ENCODE measurements at places on chromosomes 13 and 19.

DNA sequence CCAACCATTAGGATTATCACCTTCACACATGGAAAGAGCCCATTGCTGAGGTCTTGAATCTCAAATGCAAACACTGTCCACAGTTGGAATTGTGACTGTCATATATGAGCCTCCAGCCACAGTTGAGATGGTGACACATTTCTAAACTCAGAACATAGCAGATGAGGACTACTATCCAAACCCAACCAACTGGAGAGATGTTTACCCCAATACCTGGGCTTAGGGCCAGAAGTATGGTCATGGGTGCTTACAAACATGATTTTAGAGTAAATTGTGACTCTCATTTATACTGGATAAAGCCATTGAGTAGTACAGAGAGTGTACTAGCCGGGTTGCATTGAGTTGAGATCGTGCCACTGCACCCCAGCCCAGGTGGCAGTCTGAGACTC is 14.0 kb upstream of the ZNF681 start:
- no peak for DNase-seq

DNA sequence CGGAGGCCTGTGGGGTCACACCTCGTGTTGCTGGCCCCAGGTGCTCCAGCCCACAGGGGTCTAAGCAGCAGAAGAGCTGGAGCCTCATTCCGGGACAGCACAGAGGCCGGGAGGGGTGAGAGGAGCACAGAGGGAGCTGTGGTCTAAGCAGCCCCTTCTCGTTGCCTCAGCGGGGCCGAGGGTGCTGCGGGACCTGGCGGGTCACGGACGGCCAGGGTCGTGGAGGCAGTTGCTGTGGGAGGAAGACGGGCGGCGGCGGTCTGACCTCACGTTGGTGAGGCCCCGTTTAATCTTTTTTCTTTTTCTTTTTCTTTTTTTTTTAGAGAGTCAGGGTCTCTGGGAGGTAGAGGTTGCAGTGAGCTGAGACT is 21.7 kb downstream of the PIAS4 start:
- DNase-seq, result no peak

GRCh38 chr13:74324338-74324737 is 190.1 kb upstream of the KLF12 start:
- DNase-seq, result no peak

DNA sequence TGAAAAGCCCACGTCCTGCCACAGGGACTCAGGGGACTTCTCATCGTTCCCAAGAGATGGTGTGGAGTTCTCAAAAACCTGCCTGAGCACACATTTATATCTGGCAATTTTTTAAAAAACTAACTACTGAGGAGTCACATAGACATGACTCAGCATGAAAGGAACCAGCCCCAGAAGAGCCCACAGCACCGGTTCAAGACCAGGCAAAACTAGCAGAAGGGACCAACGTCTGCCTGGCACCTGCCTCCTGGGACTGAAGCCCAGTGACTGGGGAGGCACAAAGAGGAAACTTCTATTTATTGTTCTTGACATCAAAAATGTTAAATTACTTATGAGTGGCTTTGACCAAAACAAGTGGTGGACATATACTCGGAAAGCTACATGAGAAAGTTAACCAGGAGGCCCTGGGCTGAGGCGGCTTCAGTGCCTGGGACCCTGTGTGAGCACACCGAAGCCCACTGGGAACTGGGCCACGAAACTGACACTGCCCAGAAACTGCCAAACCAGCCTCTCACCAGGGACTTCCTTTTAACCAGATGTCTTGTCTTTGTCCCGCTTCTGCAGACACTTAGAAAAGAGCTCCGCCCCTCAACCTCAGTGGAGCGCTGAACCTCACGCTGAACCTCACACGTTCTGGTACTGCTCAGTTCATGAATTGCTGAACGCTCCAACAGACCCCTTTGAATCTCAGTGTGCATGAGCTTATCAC is 25.7 kb downstream of the C13orf46 start:
- no peak for DNase-seq

DNA sequence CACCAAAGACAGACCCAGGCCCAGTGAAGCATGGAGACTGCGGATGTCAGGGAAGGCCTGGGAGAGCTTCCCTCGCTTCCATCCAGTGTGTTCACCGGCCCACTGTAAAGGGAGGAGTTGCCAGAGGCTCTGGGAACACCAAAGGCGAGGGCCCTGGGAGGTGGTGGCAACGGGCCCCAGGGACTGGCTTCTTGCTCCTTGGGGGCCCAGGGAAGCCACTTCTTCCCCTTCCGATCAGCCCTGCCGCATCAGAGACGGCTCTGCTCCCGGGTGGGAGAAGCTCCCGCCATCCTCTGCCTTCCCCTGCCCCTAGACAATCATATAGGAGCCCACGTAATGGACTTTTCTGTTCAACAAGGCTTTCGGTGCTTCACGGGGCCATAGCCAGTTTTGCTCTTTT is 83.4 kb upstream of the GPR183 start:
- no peak for DNase-seq

DNA sequence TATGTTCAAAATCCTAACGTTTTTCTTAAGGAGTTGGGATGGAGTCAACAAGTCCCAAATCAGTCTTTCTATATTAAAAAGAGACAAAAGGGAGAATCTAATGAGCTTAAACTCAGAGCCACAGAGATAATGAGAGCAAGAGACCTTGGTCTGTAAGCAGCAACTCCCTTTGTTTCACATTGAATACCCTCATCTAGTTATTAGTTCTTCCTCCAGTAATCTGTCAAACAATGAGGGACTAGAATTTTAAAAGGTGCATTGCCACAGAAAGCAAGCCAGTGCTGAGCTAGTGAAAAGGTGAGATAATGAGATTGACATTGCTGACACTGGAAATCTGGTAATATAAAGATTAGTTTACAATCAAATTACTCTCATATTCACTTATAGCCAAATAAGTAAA is 718.6 kb downstream of the DACH1 start:
- DNase-seq, result no peak

DNA sequence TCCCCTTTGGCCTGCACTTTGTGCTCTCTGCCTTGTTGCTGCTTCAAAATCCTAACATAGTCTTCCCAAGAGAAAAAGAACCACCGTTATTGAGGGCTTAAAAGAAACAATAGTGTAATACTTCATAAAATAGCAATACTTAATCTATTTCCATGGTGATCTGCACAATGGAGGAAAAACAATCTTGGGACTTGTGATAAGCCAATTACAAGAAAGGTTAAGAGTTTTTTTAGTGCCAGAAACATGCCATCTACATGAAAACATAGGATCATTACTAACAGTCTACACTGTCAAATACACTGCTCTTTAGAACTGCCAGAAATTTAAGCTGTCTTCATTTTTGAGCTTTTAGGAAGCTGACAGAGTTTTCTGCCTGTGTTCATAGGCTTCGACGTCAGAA is 54.1 kb upstream of the MAB21L1 start:
- no peak for DNase-seq

GRCh38 chr13:108787700-108788414 is 158.4 kb downstream of the MYO16 start:
- no peak for DNase-seq

DNA sequence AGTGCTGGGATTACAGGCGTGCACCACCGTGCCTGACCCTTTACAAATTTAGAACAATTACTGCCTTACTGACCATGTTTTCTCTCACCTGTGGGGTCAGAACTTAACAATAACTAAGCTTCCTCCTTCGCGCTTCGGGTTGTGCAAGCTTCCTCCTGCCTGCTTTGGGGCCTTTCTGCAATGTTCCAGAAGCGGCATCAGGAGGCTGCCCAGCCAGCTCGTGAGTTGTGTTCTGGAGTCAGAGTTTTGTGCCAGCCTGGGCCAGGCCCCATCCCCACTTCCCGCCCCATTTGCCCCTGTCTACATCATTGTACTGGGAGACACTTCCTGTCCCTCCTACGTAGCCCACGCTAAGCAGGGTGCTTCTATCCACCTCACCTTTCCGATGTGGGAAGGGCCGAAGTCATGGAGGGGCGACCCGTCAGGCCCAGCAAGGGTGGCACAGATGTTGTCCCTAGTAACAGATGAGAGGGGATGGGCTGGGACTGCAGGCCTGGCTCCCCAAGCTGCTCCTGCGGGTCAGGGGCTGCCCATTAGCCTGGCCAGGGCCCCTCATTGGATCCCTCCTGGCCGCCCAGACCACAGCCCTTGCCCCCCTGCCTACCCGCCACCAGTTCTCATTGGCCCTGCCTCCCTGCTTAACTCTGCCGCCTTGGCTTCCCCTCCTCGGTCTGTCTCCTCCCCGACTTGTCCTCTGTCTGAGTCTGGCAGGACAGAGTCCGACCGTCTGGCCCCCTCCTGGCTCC is 13.4 kb downstream of the UHRF1 start:
- no peak for DNase-seq

DNA sequence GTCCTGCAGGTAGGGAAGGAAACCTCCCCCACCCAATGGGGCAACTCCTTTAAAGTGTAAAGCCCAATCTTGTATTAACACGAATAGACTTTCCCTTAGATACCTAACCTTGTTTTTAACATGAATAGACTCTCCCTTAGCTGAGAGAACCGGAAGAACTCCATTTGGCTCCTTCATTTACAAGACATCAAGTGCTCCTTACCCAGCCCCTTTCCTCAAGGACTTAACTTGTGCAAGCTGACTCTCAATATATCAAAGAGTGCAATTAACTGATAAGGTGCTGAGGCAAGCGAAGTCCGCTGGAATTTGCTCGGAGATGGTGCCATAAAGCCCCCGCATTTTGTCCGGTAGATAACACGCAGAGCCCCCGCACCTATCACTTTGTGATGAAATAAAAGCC is 9.9 kb upstream of the ZNF90 start:
- DNase-seq, result no peak

- DNase-seq, result no peak
Measured at GRCh38 chr13:32426990-32427851, 709 bp downstream of the N4BP2L1 start.

- no peak for DNase-seq
Measured at GRCh38 chr19:43783636-43784035, 2.9 kb upstream of the KCNN4 start.

GRCh38 chr13:98495627-98496478 is 81.1 kb downstream of the STK24 start:
- no peak for DNase-seq

DNA sequence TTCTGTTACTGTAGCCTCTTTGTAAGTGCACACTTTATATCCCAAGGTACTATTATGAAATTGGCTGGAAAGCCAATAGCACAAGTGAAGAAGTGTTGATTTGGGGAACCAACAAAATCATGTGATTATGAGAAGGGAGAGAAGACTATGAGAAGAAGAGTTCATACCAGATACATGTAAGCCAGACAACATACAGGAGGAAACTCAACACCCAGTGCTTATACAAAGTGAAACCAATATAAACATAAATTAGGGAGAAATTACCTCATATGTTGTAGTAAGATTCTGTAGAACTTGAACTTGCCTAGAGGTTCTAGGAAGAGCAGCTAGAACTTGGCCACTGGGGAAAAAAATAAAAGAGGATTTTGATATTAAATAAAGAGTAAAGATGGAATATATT is 17.4 kb downstream of the CPB2 start:
- DNase-seq, result no peak

DNA sequence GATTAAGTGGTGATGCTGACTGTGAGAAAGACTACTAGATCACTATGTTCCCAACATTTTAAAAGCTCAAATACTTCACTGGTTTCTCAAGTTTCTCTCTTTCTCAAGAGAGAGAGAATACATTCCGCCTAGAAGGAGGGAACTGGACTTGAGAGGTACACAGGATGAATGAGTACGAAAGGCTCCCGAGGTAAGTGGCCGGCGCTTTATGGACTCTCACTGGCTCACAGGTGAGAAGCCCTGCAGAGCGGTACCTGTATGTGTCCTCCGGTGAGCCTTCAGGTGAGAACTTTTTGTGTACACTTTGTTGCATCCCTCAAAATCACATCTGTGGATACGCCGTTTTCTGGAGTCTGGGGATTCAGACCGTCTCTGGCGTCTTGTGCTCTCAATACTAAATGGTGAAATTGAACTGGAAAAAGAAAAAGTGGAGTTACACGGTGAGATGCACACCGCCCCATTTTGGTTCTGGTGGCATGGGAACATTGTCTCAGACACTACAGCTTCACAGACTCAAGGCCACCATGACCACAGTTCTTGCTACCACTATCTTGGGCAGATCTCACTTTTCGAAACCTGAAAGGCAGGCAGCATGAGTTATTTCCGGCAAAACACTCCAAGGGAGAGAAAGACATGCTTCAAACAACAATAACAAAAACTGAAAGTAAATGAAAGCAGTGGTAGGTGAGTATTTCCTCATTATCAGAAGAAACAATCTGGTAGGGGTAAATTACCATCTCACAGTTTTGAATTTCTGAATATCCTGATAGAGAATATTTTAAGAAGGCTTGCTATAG is 418.9 kb downstream of the KLF12 start:
- peak; percentile 26 for DNase-seq

- DNase-seq, result no peak
Measured at GRCh38 chr13:113616281-113616906, 31.8 kb downstream of the TFDP1 start.

DNA sequence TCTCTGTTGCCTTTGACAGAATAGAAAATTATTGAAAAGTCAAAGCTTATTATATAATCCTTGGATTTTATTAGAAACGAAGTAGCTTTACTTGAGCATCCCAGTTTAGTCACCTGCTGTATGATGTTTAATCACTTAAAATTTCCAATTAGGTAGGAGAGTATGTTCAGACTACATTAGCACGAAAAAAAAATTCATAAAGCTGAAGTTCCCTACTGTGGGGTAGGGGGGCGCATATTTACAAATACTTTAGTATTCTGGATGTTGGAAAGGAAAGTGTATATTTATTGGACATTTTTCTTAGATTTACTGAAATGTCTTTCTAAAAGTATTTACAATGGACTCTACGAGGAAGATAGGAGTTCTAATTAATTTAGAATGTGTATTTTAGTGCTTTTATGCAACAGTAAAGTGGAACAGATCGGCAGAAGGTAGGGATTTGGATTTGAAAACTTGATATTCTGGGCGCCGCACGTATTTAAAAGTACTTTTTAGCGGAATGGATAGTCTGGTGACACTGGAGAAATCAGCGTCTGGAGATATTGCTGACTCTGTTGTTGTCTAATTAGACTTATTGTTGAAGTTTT is 1.9 kb downstream of the CDK8 start:
- no peak for DNase-seq

- no peak for DNase-seq
Measured at GRCh38 chr13:24650161-24650560, 30.0 kb upstream of the ATP12A start.

All from stimulated activated CD4-positive, alpha-beta T cell treated with anti-CD3 and anti-CD28 coated beads, Interleukin-15, amount 100 ng/mL, for 48 hours (primary cell).